ENCODE measurements at places on chromosomes 16 and 17.
A peak's percentile ranks its signal among the peaks of the same experiment; 100 is the strongest.

DNA sequence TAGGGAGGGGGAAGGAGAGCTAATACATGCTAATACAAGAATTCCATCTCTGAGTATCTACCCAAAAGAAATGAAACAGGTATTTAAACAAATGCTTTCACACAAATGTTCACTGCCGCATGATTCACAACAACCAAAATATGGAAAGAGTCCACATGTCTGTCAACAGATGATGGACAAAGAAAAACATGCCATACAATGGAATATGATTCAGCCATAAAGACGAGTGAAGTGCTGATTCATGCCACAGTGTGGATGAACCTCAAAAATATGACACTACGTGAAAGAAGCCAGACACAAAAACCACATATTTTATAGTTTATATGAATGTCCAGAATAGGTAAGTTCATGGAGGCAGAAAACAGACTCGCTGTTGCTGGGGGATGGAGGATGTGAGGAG is 321.4 kb downstream of the FOXL1 start:
- DNase-seq = no peak

DNA sequence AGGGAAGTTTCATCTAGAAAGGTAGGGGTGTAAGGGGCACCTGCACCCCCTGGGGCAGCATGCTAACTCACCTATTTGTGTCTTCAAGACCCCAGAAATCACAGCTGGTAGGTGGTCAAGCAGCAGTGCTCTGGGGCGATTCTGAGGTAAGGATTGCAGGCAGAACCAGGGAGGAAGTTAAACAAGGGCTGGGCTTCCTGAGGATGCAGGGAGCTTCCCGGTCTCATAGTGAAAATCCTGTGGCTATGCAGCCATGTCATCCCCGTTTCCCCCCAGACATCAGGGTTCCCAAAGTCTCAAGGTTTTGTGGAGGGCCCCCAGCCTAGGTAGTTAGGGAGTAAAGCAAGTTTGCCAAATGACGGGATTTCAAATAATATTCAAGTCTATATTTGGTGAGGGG is 78.5 kb downstream of the C16orf78 start:
- no peak for DNase-seq

- no peak for DNase-seq
Measured at GRCh38 chr16:1245452-1246020, 5.0 kb downstream of the TPSAB1 start.

DNA sequence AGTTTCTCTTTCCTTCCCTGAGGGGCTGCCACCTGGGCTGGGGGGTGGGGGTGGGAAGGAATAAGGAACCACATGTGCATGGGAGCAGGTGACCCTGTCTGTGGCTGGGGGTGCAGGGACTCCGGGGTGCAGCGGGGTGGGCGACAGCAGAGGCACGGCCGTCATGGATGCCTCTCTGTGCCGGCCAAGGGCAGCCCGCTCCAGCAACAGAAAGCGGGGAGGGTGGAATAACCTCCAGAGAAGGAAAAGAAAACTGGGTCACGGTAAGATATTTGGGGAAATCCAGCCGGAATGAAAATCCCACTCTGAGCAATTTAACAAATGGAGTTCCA is 4.2 kb downstream of the NDUFAF8 start:
- no peak for DNase-seq

DNA sequence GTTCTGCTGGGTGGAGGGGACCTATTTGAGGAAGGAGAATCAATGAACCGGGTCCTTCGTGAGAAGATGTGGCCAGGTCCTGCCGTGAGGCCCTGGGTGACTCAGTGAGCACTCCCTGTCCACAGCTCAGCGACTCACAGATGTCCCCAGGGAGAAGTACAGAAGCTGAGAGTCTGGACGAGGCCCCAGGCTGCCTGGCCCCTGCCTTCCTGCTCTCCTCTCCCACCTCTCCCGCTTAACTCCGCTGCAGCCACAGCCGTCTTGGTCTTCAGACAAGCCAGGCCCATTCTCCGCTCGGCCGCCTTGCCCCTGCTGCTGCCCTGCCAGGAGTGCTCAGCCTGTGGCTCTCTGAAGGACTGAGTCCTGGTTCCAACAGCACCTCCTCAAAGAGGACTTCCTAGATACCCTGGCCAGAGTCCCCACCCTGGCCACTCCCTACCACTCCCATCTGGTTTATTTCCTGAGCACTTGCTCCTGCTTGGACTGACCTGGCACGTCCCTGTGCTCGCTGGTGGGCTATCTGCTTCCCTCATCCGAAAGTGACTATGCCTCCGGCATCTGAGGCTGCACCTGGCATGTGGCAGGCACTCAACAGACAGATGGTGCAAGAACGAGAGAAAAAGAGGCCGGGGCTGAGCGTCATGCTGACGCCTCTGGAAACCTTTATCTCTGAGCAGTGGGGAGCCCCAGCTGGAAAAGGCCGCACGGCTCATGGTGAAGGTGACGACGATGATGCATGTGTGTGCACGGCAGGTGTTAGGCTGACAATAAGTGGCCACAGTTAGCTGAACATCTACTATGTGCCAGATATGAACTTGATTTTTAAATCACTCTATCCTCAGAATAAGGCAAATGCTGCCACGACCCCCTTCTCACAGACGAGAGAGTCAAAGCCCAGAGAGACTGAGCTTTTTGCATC is 9.2 kb upstream of the TNFRSF13B start:
- DNase-seq = no peak

GRCh38 chr16:85203462-85203813 is 91.2 kb upstream of the CIBAR2 start:
- DNase-seq = no peak

DNA sequence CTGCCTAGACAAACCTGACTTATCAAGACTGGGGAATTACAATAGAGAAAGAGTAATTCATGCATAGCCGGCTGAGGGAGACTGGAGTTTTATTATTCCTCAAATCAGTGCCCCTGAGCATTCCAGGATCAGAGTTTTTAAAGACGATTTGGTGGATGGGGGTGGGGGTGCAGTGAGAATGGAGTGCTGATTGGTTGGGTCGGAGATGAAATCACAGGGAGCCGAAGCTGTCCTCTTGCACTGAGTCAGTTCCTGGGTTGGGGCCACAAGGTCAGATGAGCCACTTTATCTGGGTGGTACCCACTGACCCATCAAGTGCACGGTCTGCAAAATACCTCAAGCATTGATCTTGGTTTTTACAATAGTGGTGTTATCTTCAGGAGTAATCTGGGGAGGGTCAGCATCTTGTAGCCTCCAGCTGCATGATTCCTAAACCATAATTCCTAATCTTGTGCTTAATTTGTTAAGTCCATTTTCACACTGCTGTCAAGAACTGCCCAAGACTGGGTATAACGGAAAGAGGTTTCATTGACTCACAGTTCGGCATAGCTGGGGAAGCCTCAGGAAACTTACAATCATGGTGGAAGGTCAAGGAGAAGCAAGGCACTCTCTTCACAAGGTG is 69.6 kb downstream of the MARF1 start:
- DNase-seq = no peak

GRCh38 chr16:27284865-27285675 is 16.5 kb upstream of the NSMCE1 start:
- DNase-seq = no peak

- DNase-seq = no peak
Measured at GRCh38 chr16:78524066-78524595, 424.7 kb downstream of the WWOX start.

DNA sequence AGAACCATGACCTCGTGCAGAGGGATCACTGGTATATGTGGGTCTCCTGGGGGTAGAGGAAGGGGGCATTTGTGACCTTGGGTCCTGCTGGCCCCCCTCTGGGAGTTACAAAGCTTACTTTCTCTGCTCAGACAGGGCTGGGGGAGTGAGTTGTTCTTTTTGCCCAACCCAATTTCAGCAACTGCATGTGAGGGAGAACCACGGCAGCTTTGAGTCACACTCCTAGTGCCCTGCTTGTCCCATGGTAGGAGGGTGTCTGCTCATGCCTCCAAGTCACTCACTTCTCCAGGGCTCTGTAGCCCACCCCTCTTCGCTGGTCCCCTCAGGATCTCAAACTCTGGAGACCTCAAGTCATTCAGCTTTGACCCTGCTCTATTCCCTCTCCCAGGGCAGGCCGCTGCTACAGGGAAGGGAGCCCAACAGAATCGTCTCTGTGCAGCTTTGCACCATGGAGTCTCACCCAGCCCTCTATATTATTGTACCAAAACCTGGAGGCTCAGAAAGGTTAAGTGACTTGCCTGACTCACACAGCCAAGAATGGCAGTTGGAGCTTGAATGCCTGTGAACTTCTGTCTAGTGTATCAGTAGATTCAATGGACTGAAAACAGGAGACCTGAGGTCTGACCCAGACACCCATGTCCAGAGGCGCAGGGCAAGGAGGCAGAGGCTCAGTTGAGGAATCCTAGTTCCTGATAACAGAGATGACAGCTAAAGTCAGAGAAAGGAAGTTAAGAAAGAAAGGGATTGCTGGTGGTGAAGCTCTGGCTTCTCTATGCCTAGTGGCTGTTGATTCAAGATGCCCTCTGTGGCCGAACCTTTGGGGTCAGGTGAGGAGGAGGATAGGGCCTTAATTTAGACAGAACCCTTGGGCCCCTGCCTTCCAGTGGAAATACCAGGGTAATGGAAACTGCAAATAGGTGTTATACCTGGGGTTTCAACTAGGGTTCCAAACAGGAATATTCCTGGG is 14.6 kb upstream of the ETV4 start:
- DNase-seq = no peak

- DNase-seq = peak; percentile 65
Measured at GRCh38 chr17:3843935-3844516, 2.0 kb downstream of the NCBP3 start.

- DNase-seq = no peak
Measured at GRCh38 chr16:5018793-5019192, 14.9 kb downstream of the NAGPA start.

GRCh38 chr17:81735264-81736102 is 23.4 kb downstream of the SLC25A10 start:
- DNase-seq = no peak

DNA sequence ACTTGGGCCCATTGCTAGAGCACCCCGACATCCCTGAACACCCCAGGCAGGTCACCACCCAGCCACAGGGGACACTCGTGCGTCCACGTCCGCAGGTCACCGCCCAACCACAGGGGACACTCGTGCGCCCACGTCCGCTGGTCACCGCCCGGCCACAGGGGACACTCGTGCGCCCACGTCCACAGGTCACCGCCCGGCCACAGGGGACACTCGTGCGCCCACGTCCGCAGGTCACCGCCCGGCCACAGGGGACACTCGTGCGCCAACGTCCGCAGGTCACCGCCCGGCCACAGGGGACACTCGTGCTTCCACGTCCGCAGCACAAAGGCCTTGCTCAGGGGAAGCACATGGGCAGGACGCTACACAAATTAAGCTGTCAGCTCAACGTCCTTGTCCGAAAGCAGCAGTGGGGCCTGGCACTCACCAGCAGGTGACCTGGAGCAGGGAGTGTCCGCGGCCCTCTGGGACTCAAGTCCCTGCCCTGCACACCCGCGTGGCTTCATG is 17.7 kb downstream of the GALNS start:
- no peak for DNase-seq

DNA sequence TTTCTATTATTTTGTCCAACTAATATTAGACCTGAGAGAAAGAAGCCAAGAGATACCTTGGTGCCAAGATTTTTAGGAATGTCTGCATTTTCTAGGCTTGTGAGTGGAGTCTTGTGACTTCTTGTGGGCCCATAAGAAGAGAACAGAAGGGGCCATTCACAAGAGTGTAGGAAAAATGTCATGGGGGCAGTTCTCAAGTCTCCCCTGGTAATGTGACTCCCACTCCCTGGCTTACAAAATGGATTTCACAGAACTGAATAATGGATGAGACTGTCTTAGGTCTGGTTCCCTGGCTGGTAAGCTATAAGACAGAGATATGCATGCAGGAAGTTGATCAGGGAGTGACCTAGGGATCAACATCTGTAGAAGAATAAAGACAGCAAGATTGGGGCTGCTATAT is 181.3 kb downstream of the CBLN1 start:
- no peak for DNase-seq

- no peak for DNase-seq
Measured at GRCh38 chr17:66690166-66690565, 144.8 kb upstream of the CACNG5 start.

DNA sequence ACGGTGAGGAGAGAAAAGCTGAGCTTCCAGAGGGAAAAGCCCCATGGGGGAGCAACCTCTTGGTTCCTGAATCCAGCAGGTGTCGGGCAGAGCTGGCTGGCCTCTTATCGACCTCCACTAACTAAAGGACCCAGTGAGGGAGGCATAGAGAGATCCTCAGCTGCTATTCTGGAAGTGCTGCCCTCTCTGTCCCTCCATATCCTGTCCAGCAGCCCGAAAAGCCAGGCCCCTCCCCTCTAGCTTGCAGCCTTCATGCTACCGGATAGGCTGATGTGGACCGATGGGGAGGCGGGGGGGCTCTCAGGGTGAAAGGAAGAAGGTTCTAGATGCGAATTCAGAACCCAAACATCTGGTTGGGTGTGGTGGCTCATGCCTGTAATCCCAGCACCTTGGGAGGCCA is 24.9 kb downstream of the MXRA7 start:
- DNase-seq = no peak

DNA sequence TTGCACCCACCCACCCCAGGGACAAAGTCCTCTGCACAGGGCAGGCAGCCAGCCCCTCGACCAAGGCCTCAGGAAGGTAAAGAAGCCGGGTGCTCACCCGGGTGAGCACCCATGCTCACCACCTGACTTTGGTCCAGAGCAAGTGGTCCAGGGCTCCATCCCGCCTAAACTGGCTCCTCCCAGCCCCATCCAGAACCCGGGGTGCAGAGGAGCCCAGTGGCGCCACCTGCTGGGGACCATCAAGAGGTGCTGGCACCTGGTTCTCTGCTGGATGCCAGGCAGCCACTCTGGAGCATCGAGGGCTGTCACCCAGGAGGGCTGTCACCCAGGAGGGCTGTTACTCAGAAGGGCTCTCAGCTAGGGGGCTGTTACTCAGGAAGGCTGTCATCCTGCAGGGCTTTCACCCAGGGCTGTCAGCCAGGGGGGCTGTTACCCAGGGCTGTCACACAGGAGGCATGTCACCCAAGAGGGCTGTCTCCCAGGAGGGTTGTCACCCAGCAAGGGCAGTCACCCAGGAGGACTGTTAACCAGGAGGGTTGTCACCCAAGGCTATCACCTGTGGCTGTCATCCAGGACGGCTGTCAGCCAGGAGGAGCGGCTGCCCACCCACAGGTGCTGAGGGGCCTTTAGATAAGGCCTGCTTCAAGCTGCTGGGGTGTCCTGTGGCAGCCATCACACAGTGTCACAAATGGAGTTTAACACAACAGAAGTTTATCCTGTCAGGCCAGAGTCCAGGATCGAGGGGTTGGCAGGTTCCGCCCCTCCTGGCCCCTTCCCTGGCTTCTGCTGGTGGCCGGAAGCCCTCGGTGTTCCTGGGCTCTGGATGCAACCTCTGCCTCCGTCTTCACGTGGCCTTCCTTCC is 98.5 kb downstream of the TNFRSF13B start:
- peak; percentile 39 for DNase-seq

Data from activated CD4-positive, alpha-beta T cell treated with anti-CD3 and anti-CD28 coated beads, Interleukin-2, amount 10 ng/mL, durations not matched to agents 7 days and 5 days (primary cell).